T-cell (primary cell): ENCODE measurements at places on chromosomes 6 and 20. TPM values are rescaled to one million over a fixed set of nuclear protein-coding genes. Genes with fewer than 3 reads are reported as not detected.
A peak's percentile ranks its signal among the peaks of the same experiment; 100 is the strongest.

DNA sequence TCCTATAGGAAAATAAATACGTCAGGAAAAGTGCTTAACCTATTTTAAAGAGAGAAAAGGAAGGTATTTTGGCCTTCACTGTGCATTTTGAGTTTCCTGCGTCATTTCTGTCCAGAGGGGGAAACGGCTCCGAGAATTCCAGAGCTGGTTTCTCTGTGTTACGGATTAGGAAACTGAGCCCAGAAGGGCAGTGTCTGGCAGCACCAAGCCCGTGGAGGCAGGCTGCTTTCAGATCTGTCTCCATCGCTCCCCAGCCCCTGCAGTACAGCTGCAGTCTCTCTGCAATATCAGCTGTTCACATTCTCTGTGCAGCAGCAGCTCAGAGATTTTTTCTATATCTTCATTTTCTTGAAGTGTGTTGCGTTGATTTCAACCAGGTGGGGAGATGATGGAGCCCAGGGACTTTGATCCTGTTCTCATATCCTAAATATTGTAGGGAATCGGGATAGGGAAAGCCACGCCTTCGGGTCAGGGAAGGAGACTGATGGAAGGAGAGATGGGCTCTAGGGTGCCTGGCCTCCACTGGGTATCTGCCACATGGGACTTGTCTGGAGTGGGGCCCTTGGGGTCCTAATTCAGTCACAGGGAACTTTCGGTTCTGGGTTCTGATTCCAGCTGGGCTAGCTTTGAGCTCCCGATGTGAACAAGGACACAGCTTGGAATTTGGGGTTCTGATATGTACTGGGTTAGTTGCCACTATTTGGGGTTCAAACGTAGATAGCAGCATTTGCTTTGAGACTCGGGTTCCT lies 2.8 kb downstream of the ANKRD60 start:
- no peak for DNase-seq
- H3K27ac ChIP-seq: no peak overlapping the region
- no peaks in the 10 kb centered on the region for H3K4me1 ChIP-seq
- no peak overlapping the region for H3K4me3 ChIP-seq

DNA sequence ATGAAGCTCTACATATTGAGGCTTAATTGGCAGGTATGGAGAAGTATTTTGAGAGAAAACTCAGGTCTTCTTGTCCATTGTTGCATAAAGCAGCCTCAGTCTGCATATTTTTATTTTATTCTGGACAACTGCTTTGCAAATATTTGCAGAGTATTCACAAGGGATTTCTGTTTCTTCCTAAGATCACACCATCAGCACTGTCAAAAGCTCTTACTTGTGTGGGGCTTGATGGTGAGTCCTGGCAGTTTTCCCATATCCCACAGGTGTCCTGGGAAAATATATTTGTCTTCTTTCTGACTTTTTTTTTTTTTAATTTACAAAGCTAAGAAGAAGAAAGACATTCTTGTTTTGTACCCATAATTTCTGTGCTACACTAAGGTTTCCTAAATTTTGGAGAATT lies 16.9 kb upstream of the MLIP start:
- H3K27ac ChIP-seq: no peak overlapping the region
- no peaks in the 10 kb centered on the region for H3K4me1 ChIP-seq
- H3K36me3 ChIP-seq: no peaks in the 10 kb centered on the region
- H3K27me3 ChIP-seq: no peaks in the 10 kb centered on the region

DNA sequence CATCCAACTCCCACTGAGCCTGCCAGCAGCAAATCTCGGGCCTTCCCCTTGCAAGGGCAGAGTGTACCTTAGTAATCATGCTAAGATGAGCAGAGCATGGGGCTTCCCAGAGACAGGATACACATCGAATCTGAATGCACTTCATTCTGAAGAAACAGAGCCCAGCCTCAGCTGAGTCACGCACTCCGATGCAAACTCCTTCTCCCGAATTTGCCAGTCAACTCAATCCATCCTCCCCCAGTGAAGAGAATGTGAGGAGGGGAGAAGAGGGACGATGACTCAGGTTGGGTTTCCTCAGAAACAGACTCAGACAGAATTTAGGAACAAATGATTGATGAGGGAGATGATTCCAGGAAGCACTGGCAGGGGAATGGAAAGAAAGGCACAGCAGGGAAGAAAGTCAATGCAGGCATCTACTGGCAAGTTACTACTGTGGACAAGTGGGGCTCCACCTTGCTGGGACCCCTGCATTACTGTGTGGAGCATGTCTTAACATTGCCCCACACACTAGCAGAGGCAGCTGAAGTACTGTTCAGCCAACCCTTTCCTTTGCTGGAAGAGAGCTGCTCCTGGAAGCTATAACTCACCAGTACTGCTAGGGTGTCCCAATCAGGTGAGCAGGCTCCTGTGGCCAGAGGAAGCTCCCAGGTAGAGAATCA lies 251.6 kb downstream of the ADGB start:
- no peak for DNase-seq
- no peaks in the 10 kb centered on the region for H3K4me1 ChIP-seq
- H3K27ac ChIP-seq: no peak overlapping the region
- H3K4me3 ChIP-seq: no peak overlapping the region

- H3K36me3 ChIP-seq: no peaks in the 10 kb centered on the region
- no peaks in the 10 kb centered on the region for H3K27me3 ChIP-seq
- no peak for DNase-seq
- H3K4me1 ChIP-seq: no peaks in the 10 kb centered on the region
These were observed 38.7 kb upstream of the CNKSR3 start for GRCh38 chr6:154549179-154549578.

DNA sequence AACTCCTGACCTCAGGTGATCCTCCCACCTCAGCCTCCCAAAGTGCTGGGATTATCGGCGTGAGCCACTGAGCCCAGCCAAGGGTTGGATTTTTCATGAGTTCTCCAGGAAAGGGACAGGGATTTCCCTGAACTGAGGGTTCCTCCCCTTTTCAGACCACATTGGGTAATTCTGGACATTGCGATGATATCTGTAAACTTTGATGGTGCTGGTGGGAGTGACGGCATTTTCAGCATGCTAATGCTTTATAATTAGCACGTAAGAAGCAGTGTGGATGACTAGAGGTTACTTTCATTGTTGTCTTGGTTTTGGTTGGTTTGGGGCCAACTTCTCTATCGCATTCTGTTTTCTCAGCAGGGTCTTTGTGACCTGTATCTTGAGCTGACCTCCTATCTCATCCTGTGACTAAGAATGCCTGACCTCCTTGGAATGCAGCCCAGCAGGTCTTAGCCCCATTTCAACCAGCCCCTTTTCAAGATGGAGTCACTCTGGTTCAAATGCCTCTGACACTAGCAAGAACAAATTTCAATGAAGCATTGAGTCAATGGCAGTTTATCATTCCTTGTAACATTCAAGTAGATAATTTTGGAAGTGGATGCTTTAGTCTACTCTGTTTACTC lies 156.5 kb downstream of the TTLL2 start:
- no peaks in the 10 kb centered on the region for H3K27me3 ChIP-seq
- no peak overlapping the region for H3K27ac ChIP-seq
- DNase-seq: no peak

GRCh38 chr6:119661628-119662027 lies 312.1 kb upstream of the MAN1A1 start:
- no peak overlapping the region for H3K4me3 ChIP-seq
- no peaks in the 10 kb centered on the region for H3K36me3 ChIP-seq
- H3K4me1 ChIP-seq: no peaks in the 10 kb centered on the region
- H3K27me3 ChIP-seq: no peaks in the 10 kb centered on the region
- no peak for DNase-seq

- H3K4me3 ChIP-seq: no peak overlapping the region
- no peak overlapping the region for H3K27ac ChIP-seq
- DNase-seq: no peak
- H3K4me1 ChIP-seq: no peaks in the 10 kb centered on the region
- H3K36me3 ChIP-seq: no peaks in the 10 kb centered on the region
These were observed 24.0 kb downstream of the C6orf132 start for GRCh38 chr6:42118162-42119001.

DNA sequence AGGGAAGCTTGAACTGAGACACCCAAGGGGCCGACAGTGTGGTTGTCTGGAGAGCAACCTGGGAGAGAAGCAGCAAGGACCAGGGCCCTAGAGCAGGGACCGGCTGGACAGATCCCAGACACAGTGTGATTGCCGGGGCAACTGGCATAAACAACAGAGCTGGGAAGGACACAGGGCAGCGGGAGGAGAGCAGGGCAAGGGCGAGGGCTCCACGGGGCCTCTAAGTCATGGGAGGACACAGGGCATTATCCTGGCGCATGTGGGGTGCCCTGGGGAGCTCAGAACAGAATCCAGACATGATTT lies 31.1 kb upstream of the CCR6 start:
- H3K4me3 ChIP-seq: no peak overlapping the region
- H3K27ac ChIP-seq: peak overlapping the region; percentile 82
- DNase-seq: no peak
- H3K27me3 ChIP-seq: no peaks in the 10 kb centered on the region

DNA sequence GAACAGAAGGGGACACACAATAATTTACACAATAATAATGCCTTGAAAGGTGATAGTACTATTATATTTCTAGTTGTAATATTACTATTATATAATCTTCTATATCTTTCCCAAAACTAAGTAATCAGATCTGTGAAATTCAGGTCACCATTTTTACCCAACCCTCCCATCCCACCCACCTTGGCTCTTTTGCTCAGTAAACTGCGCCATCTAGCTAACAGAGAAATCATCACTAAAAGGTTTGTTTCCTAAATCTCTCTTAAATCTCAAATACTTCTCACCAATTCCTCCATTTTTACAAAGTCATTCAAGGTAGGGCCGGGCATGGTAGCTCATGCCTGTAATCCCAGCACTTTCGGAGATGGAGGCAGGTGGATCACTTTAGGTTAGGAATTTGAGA lies 83.4 kb downstream of the CDK19 start:
- no peaks in the 10 kb centered on the region for H3K27me3 ChIP-seq
- H3K27ac ChIP-seq: no peak overlapping the region
- no peaks in the 10 kb centered on the region for H3K4me1 ChIP-seq
- DNase-seq: no peak
- no peaks in the 10 kb centered on the region for H3K36me3 ChIP-seq
- H3K4me3 ChIP-seq: no peak overlapping the region

- peaks cover 8% of the 10 kb centered on the region for H3K36me3 ChIP-seq
- no peaks in the 10 kb centered on the region for H3K27me3 ChIP-seq
- no peak overlapping the region for H3K27ac ChIP-seq
- no peaks in the 10 kb centered on the region for H3K4me1 ChIP-seq
- H3K4me3 ChIP-seq: no peak overlapping the region
These were observed 321.6 kb downstream of the ZFAND3 start for GRCh38 chr6:38141085-38141484.

GRCh38 chr6:151338651-151339200 lies 52.6 kb downstream of the ZBTB2 start:
- no peaks in the 10 kb centered on the region for H3K36me3 ChIP-seq
- H3K4me1 ChIP-seq: no peaks in the 10 kb centered on the region
- H3K27me3 ChIP-seq: no peaks in the 10 kb centered on the region
- H3K27ac ChIP-seq: no peak overlapping the region
- no peak overlapping the region for H3K4me3 ChIP-seq

DNA sequence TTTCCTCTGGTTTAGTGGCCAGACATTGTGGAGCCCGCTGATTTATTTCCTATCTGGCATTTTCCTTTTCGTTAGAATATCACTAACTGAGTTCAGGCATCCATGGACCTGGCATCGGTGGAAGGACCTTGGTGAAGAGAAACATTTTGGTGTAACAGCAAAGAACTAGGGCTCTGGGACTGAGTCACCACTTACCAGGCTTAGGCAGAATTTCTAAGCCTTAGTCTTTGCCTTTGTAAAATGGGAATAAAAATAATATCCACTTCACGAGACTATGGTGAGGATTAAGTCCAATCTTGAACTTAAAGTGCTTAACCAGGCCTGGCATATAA lies 42.0 kb upstream of the ENPP1 start:
- DNase-seq: no peak
- H3K27me3 ChIP-seq: peaks cover 5% of the 10 kb centered on the region
- H3K4me1 ChIP-seq: no peaks in the 10 kb centered on the region
- H3K36me3 ChIP-seq: no peaks in the 10 kb centered on the region

DNA sequence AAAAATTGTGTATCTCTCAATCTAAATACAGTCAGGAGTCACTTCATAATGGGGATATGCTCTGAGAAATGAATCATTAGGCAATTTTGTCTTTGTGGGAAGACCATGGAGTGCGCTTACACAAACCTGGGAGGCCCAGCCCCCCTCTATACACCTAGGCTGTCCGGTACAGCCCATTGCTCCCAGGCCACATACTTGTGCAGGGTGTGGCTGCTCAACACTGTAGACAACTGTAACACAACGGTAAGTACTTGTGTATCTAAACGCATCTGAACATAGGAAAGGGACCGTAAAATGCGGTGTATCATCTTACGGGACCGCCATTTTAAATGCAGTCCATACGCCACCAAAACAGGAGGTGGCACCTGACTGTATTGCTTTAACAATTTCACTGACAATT lies 58.0 kb upstream of the FRMD1 start:
- H3K27me3 ChIP-seq: peaks cover 3% of the 10 kb centered on the region
- no peak for DNase-seq
- no peak overlapping the region for H3K27ac ChIP-seq
- H3K4me3 ChIP-seq: no peak overlapping the region

DNA sequence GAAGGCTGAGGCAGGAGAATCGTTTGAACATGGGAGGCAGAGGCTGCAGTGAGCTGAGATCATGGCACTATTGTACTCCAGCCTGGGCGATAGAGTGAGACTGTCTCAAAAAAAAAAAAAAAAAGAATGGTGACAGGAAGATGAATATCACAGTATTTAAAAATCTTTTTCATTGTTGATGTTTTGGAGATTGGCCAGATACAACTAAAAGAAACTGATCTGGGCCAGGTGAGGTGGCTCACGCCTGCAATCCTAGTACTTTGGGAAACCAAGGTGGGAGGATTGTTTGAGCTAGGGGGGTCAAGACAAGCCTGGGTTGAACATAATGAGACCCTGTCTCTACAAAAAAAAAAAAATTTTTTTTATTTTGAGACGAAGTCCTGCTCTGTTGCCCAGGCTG lies 52.1 kb downstream of the TRAF3IP2 start:
- H3K4me1 ChIP-seq: no peaks in the 10 kb centered on the region
- H3K27ac ChIP-seq: no peak overlapping the region
- no peak for DNase-seq
- peaks cover 2% of the 10 kb centered on the region for H3K36me3 ChIP-seq
- H3K4me3 ChIP-seq: no peak overlapping the region
- H3K27me3 ChIP-seq: no peaks in the 10 kb centered on the region

GRCh38 chr20:54085910-54086309 lies 15.5 kb upstream of the BCAS1 start:
- DNase-seq: no peak
- no peak overlapping the region for H3K27ac ChIP-seq
- H3K4me3 ChIP-seq: no peak overlapping the region
- no peaks in the 10 kb centered on the region for H3K27me3 ChIP-seq

DNA sequence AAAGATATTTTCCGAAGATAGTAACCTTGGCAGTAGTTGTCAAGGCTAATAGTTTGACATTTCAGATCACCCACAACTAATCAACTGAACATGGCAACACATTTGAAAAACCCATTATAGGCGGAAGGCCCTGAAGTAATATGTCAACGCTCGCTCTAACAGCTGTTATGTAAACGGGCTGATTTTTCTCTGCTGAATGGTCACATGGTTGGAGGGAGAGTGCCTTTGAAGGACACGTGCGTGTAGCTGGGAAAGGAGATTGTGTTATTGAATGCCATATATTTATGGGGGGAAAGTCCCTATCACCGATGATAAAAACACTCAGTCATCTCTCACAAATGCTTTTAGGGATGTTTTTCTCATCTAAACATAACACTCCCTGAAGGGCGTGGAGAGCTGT lies 160.0 kb upstream of the RALGAPA2 start:
- no peak overlapping the region for H3K4me3 ChIP-seq
- H3K27me3 ChIP-seq: peaks cover 4% of the 10 kb centered on the region
- H3K36me3 ChIP-seq: no peaks in the 10 kb centered on the region

PSORS1C2 gene
- not detected for total RNA-seq

FAM162B gene
- not detected for total RNA-seq

GLYATL3 gene
- not detected for total RNA-seq

FOXA2 gene
- not detected for total RNA-seq

HLA-DRB1 gene
- 35.3 TPM for total RNA-seq

C20orf202 gene
- total RNA-seq: not detected

TRIM10 gene
- not detected for total RNA-seq

HECA gene
- 125 TPM for total RNA-seq
